ENCODE measurements at places on chromosomes 13 and 19.

- no peak for DNase-seq
These were observed 43.9 kb upstream of the C1QTNF9B start for GRCh38 chr13:23941211-23941610.

- no peak for DNase-seq
These were observed 1.1 kb downstream of the PGLS start for GRCh38 chr19:17512574-17512939.

- DNase-seq, result no peak
These were observed 3.2 kb upstream of the MAB21L1 start for GRCh38 chr13:35479706-35480105.

- peak; percentile 95 for DNase-seq
These were observed at the start of the genes ZNF540 and ZNF571 for GRCh38 chr19:37594304-37594981. Gene ZNF540 (plus strand): TSS chr19:37594876. CDS start chr19:37598448, 3,572 bp downstream. Gene ZNF571 (minus strand): TSS chr19:37594792. CDS start chr19:37586676, 8,116 bp downstream.

GRCh38 chr13:112756081-112756480 lies 66.2 kb downstream of the ATP11A start:
- no peak for DNase-seq

GRCh38 chr13:72469906-72470305 lies 257.5 kb downstream of the MZT1 start:
- DNase-seq, result no peak

GRCh38 chr19:39126312-39127187 lies 964 bp downstream of the PAK4 start:
- no peak for DNase-seq

GRCh38 chr13:62038214-62038613 lies 622.6 kb upstream of the PCDH20 start:
- DNase-seq, result no peak

GRCh38 chr13:110638257-110638656 lies 22.9 kb downstream of the NAXD start:
- DNase-seq, result no peak

DNA sequence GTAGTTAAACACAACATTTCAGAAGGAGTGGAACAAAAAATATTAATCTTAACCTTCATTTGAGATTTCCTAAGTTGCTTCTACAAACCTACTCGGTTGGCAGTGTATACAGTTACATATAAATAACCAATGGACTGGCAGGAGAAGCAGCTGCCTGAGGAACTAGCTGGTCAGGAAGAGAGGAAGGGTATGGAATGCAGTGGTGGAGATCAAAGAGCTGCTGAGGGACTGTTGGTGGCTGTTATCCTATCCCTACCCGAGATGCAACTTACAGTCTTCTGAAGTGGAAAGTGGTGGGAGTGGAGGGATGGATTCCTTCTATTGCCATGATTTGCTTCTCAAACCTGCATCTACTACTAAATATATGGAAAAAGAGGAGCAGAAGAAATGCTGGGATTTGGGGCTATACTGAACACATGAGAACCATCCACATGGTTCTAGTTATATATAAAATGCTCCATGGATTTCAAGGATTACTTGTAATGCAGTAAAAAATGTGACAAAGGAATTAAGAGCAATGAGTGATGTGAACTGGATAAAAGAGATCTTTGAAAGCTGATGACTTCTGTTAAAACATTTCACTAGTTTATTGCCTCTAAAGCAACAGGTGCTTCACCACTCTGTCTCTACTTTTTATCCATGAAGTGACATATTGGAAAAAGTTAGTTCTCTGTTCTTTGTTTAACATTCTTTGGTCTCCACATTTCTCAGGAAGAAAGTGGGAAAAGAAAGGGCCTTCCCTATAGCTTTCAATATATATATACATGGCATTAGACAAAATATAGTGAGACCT lies 29.9 kb downstream of the MICU2 start:
- no peak for DNase-seq

DNA sequence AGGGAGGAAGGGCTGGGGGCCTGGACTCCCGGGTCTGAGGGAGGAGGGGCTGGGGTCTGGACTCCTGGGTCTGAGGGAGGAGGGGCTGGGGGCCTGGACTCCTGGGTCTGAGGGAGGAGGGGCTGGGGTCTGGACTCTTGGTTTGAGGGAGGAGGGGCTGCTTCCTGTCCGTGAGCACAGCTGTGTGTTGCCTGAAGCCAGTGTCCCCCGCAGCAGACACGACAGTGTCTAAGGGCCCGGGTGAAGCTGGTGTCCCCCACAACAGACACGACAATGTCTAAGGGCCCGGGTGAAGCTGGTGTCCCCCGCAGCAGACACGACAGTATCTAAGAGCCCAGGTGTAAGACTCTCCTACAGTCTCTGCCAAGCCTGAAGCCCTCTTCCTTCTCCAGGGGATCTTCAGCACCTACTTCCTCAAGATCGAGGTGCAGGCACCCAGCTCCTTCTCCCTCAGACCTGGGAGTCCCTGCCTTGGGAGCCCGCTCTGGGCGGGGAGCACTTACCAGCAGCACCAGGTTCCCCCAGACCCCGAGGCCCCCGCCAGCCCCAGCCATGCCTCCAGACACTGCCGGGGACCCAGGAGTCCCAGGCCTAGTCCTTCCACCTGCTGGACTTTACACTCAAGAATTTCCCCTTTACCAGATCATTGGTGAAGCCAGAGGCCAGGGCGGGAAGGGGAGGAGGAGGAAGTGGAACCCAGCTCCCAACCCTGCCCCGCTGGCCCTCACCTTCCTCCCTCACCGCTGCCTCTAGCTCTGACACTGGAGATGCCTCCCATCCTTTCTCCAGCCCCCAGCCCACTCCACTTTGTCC lies at the start of gene PTPRH:
PTPRH (minus strand) TSS at position 622 of the 813 bp plus-strand sequence; CDS start at position 554, 68 bp downstream.
- no peak for DNase-seq

- DNase-seq, result no peak
These were observed 62.0 kb upstream of the C13orf46 start for GRCh38 chr13:114035583-114036531.

DNA sequence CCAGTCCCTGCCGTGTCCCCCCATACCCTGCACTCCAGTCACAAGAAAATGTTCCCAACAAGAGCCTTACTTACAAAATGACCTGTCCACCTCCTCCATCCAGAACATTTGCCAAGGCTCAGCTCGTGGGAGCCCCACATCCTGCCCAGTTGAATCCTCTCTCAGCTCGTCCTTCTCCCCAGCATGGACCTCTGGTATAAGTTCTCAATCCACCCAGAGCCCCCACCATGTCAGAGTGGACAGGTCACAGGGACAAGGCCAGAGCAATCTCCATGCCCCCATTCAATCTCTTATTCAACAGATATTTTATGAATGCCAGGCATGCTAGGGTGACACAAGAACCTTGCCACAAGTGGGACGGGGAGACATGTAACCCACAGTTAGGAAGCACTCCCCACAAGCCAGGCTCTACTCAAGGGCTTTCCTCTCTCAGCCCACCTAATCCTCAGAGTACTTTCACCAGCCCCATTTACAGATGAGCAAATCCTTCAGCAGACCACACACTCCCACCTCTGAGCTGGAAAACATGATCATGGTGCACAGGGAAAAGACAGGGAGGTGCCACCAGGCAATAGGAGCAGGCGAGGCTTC lies 15.1 kb downstream of the DEDD2 start:
- no peak for DNase-seq

DNA sequence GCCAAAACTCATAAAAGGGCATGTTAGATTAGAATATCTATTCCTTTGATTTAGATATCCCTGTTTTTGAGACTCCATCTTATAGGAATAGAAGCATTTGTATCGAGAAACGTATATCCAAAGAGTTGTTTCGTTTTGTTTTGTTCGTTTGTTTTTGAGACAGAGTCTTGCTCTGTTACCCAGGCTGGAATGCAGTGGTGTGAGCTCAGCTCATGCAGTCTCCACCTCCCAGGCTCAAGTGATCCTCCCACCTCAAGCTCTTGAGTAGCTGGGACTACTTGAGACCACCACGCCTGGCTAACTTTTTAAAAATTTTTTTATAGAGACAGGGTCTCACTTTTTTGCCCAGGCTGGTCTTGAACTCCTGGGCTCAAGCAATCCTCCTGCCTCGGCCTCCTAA lies 26.6 kb upstream of the ZMYM5 start:
- DNase-seq, result no peak

DNA sequence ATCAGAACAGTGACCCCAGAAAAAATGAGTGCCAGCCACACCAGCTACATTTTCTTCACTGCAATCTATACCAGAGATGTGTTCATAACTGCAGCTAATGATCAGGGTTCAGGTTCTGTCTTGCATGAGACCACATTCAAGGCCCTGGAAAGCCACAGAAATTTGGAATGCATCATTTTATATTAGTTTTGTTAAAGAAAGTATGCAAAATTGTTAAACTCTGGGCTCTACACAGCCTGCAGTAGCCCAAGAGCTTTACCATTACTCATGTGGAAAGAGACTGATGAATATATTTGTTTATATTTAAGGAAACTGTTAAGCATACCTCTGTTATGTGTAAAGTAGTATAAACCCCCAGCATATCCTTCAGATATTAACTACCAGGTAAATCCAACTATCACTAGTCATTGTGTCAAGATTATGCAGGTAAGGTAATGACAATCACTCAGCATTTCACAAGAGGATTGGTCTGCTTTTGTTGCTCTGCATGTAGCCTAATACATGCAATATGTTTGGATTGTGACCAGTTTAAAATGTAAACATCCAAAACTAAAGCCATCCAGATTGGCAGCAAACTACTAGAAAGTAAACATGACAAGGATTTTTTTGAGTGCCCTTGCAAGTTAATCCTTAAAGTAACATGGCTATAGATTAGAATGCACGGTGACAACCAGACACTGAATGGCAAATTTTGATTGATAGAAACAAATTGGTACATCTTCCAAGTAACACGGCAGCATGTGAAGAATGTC lies 429.1 kb upstream of the ARGLU1 start:
- no peak for DNase-seq

GRCh38 chr13:62997038-62997599 lies 1581.5 kb upstream of the PCDH20 start:
- DNase-seq, result no peak

GRCh38 chr19:29397748-29398147 lies 128.0 kb upstream of the VSTM2B start:
- no peak for DNase-seq
